Stimulated activated CD8-positive, alpha-beta memory T cell treated with anti-CD3 and anti-CD28 coated beads, Interleukin-4, amount 100 ng/mL, for 1 hour (primary cell): ENCODE measurements at places on chromosomes 3 and 15.

DNA sequence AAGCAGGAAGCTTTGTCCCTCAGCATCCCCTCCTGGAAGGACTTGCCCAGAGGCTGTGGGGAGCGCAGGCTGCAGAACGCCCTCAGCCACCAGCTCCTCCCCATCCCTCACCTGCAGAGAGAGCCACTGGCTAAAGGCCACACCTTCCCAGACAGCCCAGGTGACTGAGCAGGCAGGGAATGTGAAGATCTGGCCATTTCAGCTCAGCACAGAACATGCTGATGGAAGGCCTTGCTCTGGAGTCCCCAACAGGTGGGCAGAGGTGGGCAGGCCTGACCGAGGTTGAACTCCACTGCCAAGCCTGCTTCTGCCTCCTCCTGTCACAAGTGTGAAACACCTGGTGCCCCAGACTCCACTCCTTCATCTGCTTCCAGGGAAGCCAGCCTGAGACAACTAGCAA, 50.7 kb upstream of the SEC61A1 start:
- DNase-seq, result no peak

DNA sequence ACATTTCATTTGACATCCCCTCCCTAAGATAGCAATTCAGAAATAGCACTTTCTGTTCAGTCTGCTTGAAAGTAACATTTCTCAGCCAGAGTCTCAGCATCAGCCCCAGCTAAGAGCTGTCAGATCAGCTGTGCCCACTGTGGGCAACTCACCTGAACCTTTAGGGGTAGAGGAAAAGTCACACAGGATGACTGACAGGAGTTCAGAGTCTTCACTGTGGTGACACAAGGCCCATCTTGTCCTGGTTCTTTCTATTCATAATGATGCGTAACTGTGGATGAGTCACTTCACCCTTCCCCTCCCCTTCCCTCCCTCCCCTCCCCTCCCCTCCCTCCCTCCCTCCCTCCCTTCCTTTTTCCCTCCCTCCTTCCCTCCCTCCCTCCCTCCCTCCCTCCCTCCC, 96.1 kb upstream of the RASGRP1 start:
- no peak for DNase-seq

GRCh38 chr3:29525254-29525881, 244.5 kb downstream of the RBMS3 start:
- no peak for DNase-seq

GRCh38 chr3:157491136-157491535, 12.1 kb downstream of the VEPH1 start:
- DNase-seq, result no peak

DNA sequence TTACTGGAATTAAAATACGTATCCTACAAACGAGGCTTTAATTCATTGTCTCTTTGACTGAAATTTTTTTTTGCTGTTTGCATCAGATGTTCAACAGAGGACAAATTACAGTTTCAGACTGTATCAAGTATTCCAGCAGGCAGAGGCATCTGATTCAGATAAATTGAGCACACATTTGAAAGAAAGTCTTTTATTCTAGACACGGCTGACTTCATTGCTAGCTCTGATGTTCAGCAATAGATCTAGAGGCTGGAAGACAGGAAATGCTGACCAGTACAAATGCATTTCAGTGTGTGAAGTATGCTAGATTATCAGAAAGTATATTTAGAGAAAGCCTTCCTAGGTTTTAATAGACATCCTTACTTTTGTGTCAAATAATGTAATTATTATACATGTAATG, 472.2 kb downstream of the NLGN1 start:
- no peak for DNase-seq

DNA sequence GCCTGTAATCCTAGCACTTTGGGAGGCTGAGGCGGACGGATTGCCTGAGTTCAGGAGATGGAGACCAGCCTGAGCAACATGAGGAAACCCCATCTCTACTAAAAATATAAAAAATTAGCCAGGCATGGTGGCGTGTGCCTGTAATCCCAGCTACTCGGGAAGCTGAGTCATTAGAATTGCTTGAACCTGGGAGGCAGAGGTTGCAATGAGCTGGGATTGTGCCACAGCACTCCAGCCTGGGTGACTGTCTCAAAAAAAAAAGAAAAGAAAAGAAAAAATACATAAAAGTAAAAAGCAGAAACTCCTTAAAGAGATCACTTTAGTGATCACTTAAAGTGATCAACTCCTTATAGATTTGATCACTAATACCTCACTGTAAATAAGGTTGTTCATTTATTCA, 78.0 kb downstream of the GMPS start:
- DNase-seq, result no peak

DNA sequence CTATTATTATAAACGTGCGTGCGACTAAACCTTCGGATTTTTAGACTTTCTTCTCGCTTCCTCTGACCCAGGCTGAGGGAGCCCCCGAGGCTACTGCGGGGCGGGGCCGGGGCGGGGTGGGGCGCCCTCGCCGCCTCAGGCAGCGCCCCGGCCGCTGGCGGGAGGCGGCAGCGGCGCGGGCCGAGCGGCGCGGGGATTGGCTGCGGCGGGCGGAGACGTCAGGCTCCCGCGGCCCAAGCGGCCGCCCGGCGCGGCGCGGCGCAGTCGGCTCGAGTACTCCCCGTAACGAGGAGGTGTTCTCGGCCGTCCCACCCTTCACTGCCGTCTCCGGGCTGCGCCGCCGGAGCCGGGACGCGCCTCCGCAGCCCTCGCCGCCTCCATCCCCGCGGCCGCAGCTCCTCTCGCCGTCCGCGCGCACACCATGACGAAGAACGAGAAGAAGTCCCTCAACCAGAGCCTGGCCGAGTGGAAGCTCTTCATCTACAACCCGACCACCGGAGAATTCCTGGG, at the start of gene ATP1B3:
Gene ATP1B3 (plus strand): TSS at position 263 of the 510 bp plus-strand sequence. CDS start 159 bp downstream, at position 422.
- DNase-seq, result peak; percentile 53
